ENCODE measurements at places on chromosomes 3 and 15. TPM values are rescaled to one million over a fixed set of nuclear protein-coding genes. Genes with fewer than 3 reads are reported as not detected.

The GOLGA8O gene
- 0.75 TPM for total RNA-seq

The SHF gene
- total RNA-seq = 36.0 TPM

The SLC25A38 gene
- total RNA-seq = 15.4 TPM

The ECE2 gene
- total RNA-seq = 0.05 TPM

The BRK1 gene
- 191 TPM for total RNA-seq

The ACSBG1 gene
- 6.9 TPM for total RNA-seq

The CA12 gene
- total RNA-seq = 7.6 TPM

The FANCD2OS gene
- total RNA-seq = not detected

The SLTM gene
- total RNA-seq = 72.3 TPM

The HIGD2B gene
- 0.38 TPM for total RNA-seq

The PCSK6 gene
- 6.6 TPM for total RNA-seq

The SEC61A1 gene
- total RNA-seq = 132 TPM

The TMEM207 gene
- total RNA-seq = 0.49 TPM

The LSMEM2 gene
- 0.43 TPM for total RNA-seq

The ONECUT1 gene
- total RNA-seq = 20.5 TPM

The CPB1 gene
- not detected for total RNA-seq

The ISLR gene
- total RNA-seq = 1.6 TPM

The MUC20 gene
- total RNA-seq = 0.49 TPM

The NRROS gene
- total RNA-seq = 0.41 TPM

The CRYGS gene
- 0.82 TPM for total RNA-seq

The CSPG4 gene
- total RNA-seq = 0.13 TPM

The FGF7 gene
- total RNA-seq = 0.14 TPM

The TCAIM gene
- total RNA-seq = 42.6 TPM

The NPAP1 gene
- 0.13 TPM for total RNA-seq

The ITIH1 gene
- total RNA-seq = not detected

The SLC15A2 gene
- total RNA-seq = 53.5 TPM

The GOLGA6L9 gene
- total RNA-seq = 8.8 TPM

The NLGN1 gene
- total RNA-seq = 18.8 TPM

The CCDC54 gene
- total RNA-seq = 5.5 TPM

The EHHADH gene
- total RNA-seq = 2.9 TPM

Data from motor neuron (in vitro differentiated cells).